Activated CD4-positive, alpha-beta T cell treated with anti-CD3 and anti-CD28 coated beads, Interleukin-2, amount 50 U/mL, for 1 hour (primary cell): ENCODE measurements at places on chromosomes 1 and 21.

GRCh38 chr1:203771901-203772301, 6.9 kb downstream of the LAX1 start:
- DNase-seq, result no peak

- no peak for DNase-seq
These were observed 217.9 kb upstream of the VAMP3 start for GRCh38 chr1:7553042-7553690.

- no peak for DNase-seq
These were observed 70.3 kb upstream of the TINAGL1 start for GRCh38 chr1:31505911-31506497.

- DNase-seq, result no peak
These were observed 55.3 kb downstream of the APP start for GRCh38 chr21:26115305-26115704.

DNA sequence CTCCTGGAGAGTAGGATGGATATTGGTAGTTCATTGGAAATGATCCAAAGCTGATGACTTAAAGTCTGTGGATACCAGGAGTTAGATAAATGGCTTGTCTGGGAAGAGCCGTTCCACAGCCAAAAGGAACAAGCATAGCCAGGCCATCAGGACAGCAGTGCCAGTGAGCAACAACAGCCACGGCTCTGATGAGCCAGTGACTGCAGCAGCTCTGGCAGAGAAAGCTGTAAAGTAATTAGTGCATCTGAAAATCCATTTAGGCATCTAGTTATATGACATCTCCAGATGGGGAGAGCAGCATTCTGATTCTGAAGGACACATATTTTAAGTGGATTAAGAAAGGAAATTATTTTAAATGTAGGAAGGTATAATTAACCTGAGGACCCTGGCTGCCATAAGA, 256.2 kb upstream of the PLXNA2 start:
- no peak for DNase-seq
